ENCODE measurements at places on chromosomes 2 and 18.

DNA sequence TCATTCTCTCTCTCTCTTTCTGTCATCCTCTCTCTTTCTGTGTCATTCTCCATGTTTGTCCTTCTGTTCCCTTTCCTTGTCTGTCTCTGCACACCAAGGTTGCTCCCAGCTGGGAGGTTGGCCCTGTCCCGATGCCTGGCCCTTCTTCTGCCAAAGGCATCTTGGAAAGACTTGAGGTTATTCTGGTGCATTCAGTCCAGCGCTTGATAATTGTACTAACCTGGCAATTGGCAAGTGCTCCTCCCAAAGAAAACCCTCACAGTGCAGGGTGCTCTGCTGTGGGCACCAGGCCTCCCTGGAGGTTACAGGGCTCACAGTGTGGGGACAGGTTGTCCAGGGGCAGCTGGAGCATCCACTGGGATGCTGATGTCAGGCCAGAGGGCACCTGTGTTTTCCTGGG, 95.4 kb downstream of the GLI2 start:
- no peak for DNase-seq

DNA sequence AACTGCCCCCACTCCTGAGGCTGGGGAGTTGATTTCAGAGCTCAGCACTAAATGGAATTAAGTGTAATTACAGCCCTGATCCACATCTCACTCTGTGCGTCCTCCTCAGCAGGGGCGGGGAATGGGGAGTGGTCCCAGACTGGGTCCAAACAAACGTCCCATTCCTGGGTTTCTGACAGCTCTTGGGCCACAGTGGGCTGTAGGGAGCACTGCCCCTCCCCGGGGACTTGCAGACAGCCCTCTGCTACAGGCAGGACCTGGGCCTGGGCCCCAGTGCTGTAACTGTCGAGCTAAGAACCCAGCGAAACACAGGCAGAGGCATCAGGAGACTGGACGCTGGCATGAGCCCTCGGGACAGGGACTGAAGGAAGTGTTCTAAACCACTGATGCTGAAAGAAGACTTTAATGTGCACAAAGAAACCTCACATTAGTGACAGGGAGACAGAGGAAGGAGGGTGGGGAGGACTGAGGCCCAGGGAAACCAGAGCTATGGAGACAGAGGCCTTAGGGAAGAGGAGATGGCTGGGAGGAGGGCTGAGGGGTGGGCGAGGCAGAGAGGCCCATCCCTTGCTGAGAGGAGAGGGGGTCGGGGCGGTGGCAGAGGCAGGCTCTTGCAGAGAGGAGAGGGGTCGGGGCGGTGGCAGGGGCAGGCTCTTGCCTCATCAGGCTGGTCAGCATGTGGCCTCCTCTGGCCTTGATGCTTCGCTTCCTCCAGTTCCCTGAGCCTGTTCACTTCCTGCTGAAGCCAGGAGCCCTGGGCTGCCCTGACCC, 5.8 kb upstream of the SEMA4C start:
- DNase-seq: no peak

DNA sequence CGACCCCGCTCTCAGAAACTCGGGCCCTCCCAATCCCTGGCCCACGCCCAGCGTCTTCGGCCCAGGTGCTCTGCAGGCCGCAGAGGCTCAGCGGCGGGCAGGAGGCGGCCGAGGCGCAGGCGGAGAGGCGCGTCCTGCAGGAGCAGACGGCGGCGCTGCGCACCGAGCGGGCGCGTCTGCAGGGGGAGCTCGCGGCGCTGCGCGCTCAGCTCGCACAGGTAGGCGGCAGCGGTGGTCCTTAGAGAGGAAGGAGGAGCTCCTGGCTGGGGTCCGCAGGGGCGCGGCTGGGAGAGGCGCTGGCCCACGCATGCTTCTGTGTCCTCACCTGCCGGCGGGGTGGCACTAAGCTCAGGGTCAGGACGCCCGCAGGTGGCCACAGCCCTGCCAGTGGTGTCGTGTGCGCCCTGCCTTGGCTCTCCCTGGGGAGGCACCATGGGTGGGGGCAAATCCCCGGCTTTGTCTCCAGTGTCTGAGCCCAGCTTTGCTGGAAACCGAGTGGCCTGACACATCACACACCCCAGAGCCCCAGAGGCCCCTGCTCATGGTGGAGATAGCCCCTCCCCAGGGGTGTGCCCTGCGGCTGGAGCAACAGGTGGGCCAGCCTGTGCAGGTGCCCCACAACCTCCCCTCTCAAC, 14.9 kb upstream of the SNED1 start:
- DNase-seq: no peak

DNA sequence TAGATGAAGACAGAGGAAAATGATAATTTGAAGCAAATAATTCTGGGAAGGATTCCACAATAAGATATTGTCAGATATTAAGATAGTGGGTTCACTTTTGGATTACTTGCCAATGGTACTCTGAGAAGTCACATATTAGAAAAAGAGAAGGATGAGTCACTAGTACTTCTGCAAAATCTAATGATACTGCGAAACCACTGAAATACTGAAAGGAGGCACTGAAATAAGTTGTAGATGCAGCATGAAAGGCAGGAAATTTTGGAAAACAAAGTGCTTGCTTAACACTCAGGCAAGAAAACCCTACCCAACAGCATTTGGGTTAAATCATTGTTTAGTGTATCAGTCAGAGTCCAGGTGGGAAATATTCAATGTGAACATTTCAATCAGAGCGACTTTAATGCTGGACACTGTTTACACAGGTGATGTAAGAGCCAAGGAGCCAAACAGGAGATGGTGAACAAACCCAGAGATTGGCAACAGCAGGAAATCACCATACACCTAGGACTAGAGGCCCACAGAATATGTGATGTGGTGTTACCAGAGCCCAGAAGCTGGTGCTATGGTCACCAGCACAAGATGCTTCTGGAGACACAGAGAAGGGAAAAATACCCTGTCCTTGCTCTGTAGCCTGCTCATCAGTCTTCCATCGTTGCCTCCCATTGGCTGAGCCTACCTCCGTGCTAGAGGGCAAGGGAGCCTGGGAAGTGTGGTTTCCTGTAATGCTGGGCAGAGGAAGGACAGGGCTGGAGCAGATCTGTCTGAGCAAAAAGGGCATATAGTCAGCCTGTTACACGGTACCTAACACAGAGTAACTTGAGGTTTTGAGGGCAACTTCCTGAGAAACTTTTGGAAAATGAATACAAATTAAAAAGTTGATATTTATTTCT, 204.7 kb upstream of the ITGA4 start:
- no peak for DNase-seq

- DNase-seq: peak; percentile 63
These were observed 14.5 kb downstream of the PTPRN start for GRCh38 chr2:219294356-219295351.

DNA sequence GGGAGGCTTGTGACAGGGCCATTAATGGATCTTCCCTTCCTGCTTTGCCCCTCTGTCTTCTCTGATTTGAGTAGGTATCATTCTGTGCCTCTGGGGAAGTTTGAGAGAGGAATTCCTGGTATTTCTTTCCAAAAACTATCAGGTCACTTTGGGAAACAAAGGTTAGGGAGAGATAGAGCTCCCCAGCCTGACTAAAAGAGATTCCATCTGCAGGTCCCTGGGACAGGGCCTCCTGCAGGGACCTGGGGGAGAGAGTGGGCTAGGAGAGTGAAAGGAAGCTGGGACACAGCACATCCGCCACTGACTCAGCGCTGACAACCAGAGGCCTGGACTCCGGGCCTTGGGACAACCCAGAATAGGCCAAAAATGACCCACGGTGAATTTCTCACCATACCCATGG, 6.4 kb downstream of the GALNT14 start:
- no peak for DNase-seq

DNA sequence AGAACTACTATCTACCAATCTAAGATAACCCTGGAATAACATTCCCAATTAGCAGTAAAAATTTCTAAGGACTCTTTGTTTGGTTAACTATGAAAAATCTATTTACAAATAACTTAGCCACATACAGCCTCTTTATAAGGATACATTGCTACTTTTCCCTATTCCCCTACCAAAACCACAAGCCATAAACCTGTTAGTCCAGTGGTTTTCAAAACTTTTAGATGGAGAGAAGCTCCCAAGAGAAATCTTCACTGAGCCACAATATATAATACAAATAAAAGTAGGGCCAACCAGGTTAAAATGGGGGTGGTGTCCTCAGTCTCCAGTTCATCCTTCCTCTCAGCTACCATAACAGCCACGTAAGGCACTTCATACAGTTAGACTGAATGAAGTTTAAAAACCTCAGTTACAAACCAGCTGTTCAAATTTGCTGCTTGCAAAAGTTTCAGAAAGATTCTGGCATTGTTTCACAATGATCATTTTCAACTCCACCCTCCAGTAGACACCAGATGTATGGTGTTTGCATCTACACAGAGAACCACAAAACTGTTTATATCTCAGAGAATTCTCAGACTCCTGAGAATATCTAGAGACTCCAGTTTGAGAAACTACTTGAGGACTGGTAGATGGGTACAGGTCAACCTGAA, 26.0 kb downstream of the SOS1 start:
- no peak for DNase-seq

DNA sequence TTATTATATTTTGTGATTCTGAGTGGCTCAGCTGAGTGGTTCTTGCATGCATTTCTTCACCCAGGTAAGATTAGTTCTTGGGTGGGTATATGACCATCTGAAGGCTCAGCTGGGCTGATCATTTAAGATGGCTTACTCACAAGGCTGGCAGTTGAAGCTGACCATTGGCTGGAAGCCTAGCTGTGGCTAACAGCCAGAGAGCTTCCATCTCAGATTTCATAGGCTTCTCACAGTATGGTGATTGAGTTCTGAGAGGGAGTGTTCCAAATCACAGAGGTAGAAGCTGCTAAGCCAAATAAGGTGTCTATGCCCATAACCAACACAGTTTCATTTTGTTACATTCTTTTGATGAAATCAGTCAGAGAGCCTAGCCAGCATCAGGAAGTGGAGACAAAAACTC, 117.4 kb upstream of the RPRM start:
- no peak for DNase-seq

DNA sequence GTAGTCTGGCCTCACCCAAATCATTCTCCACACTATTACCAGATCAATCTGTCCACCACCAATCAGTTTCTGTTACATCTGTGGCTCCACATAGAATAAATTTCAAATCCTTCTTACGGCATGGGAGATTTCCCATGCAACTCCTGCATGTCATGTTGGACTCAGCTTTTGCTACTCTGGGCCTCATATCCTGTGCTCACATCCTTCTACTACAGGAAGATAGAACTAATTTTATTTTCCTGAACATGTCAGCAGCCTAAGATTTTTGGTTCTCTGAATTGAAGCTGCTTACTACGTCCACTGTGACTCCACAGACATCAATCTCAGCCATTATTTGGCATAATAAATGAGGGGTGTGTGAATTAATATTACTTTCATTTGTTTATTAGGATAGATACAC, 181.1 kb downstream of the CCDC85A start:
- no peak for DNase-seq

DNA sequence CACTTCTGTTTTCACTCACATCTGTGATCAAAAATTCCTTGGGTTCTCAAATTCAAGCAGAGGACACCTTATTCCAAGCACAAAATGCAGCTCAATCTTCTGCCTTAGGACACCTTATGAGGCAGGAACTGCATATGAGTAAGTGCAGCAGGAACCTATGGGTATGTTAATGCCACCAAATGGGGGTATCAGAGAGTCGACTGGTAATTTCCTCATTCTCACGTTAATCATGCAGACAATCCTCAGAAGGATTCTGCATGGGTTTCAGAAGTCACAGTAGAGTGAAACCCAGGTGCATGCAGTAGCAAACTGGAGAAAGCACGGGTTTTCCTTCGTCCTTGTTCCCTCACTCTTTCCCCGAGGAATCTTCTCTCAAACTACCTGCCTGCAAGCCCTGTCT, 452.8 kb downstream of the CBLN2 start:
- no peak for DNase-seq

- DNase-seq: no peak
These were observed 274.8 kb downstream of the PDE11A start for GRCh38 chr2:177797808-177798207.

- DNase-seq: no peak
These were observed 32.8 kb downstream of the MSH6 start for GRCh38 chr2:47815764-47816163.

DNA sequence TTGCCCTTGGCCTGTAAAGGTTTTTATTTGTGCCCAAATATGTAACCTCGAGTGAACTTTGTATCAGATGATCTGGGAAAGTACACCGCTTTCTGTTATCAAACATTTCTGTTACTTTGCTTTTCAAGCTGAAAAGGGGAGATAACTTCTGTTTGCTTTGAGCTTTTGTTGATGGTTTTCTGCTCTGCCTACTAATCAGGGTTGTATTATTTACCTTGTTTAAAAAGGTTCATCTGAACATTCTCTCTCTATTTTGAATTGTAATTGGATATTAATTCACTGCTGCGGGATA, 79.4 kb downstream of the XRCC5 start:
- DNase-seq: no peak

GRCh38 chr2:43302182-43302960, 76.0 kb upstream of the ZFP36L2 start:
- no peak for DNase-seq

- no peak for DNase-seq
These were observed 154.9 kb downstream of the CAPN13 start for GRCh38 chr2:30652271-30652915.

GRCh38 chr2:199395311-199395710, 62.4 kb downstream of the SATB2 start:
- no peak for DNase-seq

DNA sequence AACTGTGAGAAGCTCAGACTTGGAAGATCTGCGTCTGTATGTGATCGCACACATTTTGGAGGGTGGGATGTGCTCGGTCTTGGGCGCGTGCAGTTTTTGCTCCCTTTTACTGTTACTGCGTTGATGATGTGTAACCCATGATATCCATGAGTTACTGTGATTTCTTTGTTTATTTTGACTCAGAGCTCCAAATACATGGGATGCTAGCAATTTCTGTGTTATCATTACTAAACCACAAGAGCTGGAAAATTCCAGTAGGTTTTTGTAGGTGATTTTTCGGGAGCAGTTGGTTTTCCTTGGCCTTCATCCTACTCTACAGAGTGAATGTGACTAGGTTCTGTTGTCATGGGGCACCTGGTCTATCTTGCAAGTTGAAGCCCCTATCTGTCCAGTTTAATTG, 124.2 kb downstream of the AGAP1 start:
- no peak for DNase-seq

DNA sequence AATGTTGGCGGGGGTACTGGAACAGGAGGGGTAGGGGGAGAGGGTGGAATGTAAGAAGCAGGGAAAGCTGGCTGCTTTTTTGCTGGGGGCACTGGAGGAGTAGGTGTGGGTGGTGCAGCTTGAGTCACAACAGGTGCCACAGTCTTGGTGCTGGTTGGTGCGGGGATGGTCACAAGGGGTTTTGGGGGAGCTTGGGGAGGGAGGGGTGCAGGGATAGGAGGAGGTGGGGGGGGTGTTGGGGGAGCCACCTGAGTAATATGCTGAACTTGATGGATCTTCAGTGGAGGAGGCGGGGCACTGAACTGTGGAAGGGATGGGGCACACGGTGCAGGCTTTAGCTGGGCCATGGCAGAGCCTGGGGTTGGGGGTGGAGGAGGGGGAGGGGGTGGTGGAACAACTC, 94.4 kb downstream of the RAPH1 start:
- no peak for DNase-seq

GRCh38 chr2:233668605-233669260, 3.0 kb upstream of the UGT1A9 start:
- DNase-seq: no peak
